Stimulated activated CD4-positive, alpha-beta T cell treated with anti-CD3 and anti-CD28 coated beads, Interleukin-2, amount 100 ng/mL, for 24 hours (primary cell): ENCODE measurements at places on chromosomes 11 and 22.

- DNase-seq = no peak
Measured at GRCh38 chr11:112963368-112963955, 2.2 kb downstream of the NCAM1 start.

DNA sequence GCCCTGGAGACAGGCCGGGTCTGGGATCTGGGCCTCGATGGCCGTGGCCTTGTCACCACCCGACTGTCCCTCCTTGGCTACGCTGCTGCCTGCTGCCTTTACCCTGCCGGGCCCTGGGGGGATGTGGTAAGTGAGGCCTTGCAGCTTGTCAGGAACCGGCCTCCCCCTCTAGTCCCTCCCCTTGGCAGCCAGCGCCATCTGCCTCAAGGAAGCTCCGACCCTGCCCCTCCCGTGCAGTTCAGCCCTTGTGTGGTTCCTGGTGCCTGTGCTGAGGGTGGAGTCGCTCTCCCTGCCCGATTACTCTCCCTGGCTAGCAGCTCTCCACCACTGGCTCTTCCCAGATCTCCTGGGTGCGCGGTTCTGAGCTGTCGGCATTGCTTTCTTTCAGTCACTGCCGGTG, 33.7 kb downstream of the CTTN start:
- no peak for DNase-seq

DNA sequence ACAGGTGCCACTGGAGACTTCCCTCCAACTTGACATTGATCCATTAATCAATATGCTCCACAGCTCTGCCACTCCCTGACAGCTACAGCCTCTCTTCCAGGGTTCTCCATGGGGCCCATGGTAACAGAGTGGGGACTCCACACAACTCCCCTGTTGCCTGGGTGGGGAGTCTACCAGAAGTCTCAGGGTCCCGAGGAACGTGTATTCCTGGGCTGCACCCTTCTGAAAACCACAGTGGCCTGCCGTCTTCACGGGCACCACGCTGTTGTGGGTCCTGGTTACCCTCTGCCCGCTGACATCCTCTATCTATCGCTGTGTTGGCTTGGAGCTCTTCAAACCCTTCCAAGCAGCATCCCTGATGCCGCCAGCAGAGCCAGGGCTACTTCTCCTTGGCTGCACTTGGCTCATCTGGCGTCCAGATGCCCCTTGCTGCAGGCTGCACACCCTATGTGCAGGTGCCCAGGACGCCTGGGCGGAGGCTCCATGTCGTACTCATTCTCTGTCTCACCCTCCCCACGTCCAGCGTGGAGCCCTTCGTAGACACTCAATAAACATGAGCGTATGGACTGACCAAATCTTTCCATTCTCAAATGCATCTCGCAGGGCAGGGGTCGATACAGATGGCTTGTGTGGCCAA, 1341.8 kb downstream of the TBC1D22A start:
- peak; percentile 8 for DNase-seq

DNA sequence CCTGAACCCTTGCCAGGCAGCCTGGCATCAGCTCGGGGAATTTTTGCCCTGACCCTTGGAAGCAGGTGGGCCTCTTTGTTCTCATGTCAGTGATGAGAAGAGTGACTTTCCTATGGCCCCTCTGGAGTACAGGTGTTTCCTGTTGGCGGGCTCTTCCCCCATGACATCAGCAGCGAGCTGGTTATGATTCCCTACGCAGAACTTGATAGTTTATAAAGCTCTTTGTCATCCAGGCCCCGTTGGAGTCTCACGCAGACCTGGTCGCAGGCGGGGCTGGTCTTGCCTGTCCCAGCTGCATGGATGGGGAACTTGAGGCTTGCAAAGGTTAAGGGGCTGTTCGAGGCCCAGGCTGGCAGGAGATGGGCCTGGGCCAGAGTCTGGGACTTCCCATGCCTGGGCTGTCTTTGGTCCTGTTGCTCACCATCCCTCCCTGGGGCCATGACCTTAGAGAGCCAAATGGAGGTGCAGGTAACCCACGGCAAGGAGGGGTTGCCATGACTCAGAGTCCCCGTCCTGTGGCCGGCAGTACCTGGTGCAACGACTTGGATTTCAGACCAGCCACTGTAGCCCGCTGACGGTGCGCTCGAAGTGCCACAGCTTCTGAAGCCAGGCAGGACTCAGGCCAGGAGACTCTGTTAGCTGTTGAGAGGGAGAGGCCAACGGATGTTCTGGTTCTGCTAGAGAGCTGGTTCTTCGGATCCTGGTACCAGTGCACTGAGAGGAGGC, 45.9 kb upstream of the PPP6R3 start:
- no peak for DNase-seq

- no peak for DNase-seq
Measured at GRCh38 chr11:102462610-102463009, 10.0 kb upstream of the TMEM123 start.
